ENCODE measurements at places on chromosomes 2 and 18.

DNA sequence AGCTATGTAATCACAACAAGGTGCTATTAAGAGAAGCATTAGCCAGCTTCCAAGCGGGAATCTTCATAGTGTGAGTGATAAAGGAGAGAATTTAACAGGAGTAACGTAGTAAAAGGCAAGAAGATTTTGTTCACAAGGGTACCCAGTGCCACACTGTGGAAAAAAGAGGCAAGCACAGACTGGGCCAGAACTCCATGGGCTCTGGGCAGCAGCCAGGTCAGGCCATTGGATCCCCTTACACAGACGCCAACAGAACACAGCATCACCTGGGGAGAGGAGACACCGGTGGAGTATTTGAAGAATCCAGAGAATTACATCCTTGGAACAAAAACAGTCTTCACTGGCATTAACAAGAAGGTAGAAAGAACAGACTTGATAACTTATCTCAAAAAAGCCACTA is 21.2 kb downstream of the AMER3 start:
- no peak for DNase-seq

- no peak for DNase-seq
Measured at GRCh38 chr2:147524912-147525311, 319.9 kb upstream of the ACVR2A start.

- no peak for DNase-seq
Measured at GRCh38 chr18:13239171-13239956, 20.8 kb downstream of the LDLRAD4 start.

DNA sequence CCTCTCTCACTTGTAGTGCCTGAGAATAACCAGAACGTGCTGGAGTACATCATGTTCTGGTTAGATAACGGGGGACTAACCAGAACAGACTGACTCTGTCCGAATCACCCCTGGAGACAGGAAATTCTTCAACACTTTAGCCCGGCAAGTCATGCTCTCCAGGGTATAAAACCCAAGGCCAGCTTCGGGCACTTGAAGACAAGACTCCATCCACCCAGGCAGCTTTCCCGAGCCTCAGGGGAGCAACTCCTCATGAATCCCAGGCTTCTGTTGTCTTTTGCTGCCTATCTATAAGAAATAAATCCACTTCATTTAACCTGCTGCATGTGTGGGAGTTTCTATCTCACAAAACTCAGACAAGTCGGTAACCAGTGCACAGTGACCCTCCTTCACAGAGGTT is 99.6 kb downstream of the KCNF1 start:
- DNase-seq = no peak

DNA sequence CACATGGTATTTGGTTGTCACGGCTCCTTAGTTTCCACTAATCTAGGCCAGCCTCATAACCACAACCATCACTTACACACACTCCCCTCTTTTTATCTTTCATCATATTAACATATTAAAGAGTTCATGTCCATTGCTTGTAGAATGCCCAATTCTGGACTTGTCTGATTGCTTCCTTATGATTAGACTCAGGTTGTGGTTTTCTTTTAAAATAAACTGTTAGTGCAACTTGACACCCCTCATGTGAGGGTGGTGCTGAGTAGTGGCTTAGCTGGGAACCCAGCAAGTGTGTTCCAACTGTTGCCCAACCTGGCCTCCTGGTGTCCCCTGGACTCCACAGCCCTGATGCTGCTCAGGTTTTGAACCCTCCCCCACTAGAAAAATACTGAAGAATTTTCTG is 20.1 kb upstream of the CD207 start:
- DNase-seq = no peak

All from activated CD8-positive, alpha-beta memory T cell treated with anti-CD3 and anti-CD28 coated beads, Interleukin-2, amount 50 U/mL, for 4 hours (primary cell).